ENCODE measurements at places on chromosomes 1 and 21.

- no peak for DNase-seq
Observed at GRCh38 chr21:46195595-46196195, 11.4 kb upstream of the SPATC1L start.

- no peak for DNase-seq
Observed at GRCh38 chr1:55071477-55071876, 32.1 kb downstream of the PCSK9 start.

DNA sequence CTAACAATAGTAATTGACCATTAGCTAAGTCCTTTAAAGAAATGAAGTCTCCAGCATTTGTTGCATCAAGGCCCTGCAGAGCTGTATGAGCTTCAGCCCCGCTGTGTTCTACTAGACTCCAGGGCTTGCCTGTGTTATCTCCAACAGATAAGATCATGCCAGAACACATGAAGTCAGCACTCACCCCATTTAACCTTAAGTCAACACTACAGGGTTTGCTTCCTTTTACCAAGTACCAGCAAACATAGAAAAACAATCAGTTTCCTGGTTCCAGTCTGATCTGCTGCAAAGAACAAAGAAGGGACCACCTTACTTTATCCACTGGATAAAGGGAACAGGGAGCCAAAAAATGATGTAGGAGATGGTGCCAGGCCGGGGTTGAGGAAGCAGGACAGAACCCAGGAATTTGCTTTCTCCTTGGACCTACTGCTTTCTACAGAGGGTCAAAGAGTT, 41.3 kb upstream of the ENAH start:
- DNase-seq: no peak

- DNase-seq: no peak
Observed at GRCh38 chr1:10304295-10304694, 93.9 kb downstream of the KIF1B start.

DNA sequence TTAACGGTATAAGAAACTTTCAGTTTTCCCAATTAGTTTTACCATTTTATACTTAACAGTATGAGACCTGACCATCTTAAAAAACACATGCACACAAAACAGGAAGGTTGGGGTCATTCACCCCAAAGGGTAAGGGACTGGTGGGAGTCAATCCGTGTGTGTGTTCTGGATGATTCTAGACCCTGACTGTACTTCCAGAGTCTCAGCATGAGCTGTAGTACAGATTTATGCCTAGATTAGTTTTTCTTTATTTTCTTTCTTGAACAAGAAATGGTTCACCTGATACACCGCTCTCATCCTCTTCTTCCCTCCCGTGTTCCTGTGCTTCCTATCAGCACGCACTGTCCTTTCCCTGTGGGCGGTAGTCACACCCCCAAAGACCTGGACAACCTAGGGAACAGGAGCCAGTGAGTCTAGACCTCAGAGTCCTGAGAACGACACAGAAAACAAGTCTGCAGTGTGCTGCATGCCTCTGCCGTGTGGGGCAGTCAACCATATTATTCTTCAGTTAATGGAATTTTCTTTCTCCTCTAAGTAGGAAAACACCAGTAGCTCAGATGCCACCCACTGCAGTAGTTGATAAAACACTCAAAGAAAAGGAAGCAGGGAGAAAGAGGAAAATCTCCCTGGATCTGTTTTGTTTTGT, 38.9 kb upstream of the MRPS6 start:
- DNase-seq: no peak

- no peak for DNase-seq
Observed at GRCh38 chr21:42319851-42320572, 4.8 kb upstream of the TFF3 start.
